ENCODE measurements at places on chromosomes 7 and 10.

GRCh38 chr7:99201027-99201426 lies 6.9 kb downstream of the KPNA7 start:
- DNase-seq: peak; percentile 39

DNA sequence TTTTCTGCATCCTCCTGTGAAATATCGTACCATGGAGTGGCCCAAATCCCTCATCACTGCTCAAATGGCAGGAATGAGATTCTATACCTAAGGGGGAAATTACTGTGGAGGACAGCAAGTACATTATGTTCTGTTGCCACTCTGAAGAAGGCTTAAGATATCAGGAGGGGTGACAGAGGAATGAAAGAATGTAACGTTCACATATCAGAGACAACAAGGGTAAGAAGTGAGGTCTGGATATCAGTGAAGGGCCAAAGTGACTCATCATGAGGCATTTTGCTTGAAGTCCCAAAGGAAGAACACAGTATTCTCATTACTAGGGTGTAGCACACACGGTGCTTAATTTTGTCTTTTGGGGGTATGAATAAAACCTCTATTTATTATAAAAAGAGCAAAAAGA lies 71.5 kb upstream of the SLC13A1 start:
- DNase-seq: peak; percentile 64

DNA sequence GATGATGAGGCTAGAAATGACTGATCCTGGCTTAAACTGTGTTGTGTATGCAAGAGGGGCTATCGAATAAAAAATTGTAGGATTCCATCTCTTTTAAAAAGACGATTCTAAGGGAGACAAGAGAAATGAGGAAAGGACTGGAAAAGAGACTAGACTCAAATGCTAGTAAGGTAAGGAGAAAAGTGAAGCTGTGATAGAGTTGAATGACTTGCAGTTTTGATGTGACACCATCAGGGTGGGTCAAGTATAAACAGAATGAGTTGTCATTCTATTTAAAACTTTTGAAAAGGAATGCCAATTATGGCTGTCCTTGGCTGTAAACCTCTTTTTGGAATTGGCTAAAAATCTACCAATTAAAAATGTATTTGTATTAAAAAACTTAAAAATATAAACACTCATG lies 184.5 kb upstream of the PHF14 start:
- no peak for DNase-seq

DNA sequence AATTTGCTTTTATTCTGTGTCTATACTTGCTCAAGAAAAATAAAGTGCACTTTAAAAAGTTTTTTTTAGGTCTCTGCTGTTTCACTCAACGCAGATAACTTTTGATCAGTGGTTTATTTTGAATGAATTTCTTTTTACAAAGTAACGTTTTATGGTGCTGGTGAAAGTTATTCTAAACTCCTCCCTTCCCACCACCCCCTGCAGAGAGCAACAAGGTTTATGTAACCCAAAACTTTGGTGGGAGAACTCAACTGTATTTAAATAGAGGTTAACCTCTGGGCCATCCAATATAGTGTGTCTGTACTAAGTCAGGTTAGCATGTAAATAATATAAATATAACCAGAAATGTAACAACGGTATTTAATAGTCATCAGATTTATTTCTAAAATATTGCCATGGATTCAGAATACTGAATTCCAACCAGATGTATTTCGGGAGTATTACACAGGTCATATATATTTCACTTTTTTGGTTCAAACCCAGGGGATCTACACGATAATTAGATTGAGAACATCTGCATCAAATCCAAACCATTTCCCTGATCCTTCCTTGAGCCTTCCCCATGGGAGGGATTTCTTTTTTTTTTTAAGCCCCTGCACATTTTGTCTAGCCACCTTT lies 3.9 kb upstream of the CUX1 start:
- DNase-seq: no peak

DNA sequence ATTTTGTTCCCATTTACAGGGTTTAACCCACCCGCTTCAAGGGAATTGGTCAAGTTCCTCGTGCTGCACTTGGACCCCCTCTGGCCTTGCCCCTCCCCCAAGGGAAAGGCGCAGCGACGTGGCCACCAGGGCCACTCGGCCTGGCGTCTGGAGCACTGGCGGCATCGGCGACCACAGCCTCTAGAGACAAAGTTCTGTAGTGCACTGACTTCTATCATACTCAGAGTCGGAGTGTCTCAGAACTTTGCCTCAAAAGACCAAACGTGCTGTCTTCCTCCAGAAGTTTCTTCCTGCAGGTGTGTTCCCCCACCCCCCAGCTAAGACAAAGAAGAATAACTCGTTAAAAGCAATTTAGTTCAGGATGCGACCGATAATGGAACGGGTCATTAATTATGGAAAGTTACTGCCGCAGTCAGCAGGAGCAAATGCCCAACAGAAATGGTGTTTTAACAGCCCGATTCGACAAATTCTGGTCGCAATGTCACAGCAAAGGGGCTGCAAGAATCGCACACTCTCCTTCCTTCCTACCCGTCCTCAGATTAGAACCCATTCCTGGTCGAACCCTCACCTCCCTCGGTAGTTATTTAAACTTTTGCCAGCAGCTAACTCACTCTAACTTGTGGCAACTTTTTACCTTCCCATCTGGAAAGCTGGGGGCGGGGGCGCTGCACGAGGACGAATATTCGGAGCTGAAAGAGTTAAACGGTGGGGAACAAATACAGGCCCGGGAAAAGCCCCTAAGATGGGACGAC lies 202.1 kb upstream of the NFE2L3 start:
- no peak for DNase-seq

GRCh38 chr10:80516506-80517075 lies 21.1 kb upstream of the SH2D4B start:
- DNase-seq: no peak

DNA sequence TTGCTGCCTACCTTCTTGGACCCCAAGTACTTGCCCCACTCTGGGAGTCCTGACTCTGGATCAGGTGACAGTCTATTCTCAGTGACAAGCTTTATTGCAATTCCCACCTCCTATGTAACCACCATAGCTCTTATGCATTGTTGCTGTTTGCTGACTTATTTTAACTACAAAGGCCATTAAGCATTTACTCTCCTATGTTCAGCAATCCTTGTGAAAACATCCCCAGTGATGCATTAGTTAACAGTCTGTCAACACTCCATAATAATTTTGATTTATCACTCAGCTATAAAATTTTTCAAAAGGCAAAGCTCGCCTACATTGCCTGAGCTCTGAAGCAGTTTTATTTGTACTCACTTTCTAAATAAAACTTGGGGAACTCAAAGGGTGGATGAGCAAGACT lies 871.8 kb upstream of the SORCS1 start:
- no peak for DNase-seq

- peak; percentile 58 for DNase-seq
These were observed 195.3 kb downstream of the FAM107B start for GRCh38 chr10:14579405-14579804.

DNA sequence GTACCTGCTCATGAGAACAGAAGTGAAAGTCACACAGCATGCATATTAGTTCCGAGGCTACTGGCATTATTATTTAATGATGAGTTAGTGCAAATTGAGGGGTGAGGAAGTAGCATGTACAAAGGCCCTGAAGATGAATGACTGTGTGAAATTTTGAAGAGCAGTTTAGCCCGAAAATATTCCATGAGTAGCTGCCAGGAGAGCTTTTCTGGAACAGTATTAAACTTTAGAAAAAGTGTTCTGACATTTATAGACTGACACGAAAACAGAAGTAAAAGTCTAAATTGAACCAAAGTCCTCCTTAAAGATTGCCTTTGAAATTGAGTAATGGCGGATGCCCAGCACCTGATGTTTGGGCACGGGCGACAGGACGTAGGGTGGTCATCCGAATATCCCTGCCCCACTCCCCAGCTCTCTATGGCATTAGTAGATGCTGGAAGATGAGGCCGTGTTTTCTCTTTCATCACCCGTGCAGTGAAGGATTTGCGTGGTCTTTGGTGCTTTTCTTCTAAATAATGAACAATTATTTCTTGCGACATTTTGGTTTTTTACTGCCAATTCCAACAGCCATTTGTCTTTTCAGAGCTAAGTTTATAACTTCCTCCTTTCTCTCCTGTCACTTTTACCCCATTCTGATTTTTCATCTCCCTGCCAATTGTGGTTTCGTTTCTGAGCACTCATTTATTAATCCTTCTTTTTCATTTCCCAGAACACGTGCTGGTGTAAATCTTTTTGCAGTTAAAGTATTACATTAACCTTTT lies 192.6 kb downstream of the MGMT start:
- DNase-seq: no peak

GRCh38 chr7:141339603-141340002 lies 211.6 kb upstream of the AGK start:
- no peak for DNase-seq

- DNase-seq: no peak
These were observed 11.7 kb upstream of the GPR141 start for GRCh38 chr7:37671876-37672275.

- peak; percentile 66 for DNase-seq
These were observed 19.7 kb upstream of the FKBP9 start for GRCh38 chr7:32937344-32938174.

- no peak for DNase-seq
These were observed 14.6 kb downstream of the ADAP1 start for GRCh38 chr7:939843-940242.

GRCh38 chr7:70775570-70776156 lies 356.3 kb upstream of the GALNT17 start:
- DNase-seq: peak; percentile 4
